ENCODE measurements at places on chromosomes 13 and 19.

- no peak for DNase-seq
These were observed 9.6 kb downstream of the PLPPR3 start for GRCh38 chr19:812049-812746.

DNA sequence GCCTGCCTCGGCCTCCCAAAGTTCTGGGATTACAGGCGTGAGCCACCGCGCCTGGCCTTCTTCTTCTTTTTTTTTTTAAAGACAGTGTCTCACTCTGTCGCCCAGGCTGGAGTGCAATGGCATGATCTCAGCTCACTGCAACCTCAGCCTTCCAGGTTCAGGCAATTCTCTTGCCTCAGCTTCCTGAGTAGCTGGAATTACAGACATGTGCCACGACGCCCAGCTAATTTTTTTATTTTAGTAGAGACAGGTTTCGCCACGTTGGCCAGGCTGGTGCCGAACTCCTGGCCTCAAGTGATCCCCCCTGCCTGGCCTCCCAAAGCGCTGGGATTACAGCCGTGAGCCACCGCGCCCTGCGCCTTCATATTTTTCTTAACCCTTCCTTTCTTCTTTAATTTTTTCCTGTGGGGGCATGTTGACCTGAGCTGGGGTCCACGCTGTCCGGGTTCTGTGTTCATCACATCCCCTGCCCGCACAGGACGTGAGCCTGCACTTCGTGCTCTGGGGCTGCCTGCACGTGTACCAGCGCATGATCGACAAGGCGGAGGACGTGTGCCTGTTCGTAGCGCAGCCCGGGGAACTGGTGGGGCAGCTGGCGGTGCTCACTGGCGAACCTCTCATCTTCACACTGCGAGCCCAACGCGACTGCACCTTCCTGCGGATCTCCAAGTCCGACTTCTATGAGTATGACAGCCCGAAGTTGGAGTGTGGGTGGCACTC lies 14.1 kb downstream of the PNPLA6 start:
- DNase-seq: no peak

DNA sequence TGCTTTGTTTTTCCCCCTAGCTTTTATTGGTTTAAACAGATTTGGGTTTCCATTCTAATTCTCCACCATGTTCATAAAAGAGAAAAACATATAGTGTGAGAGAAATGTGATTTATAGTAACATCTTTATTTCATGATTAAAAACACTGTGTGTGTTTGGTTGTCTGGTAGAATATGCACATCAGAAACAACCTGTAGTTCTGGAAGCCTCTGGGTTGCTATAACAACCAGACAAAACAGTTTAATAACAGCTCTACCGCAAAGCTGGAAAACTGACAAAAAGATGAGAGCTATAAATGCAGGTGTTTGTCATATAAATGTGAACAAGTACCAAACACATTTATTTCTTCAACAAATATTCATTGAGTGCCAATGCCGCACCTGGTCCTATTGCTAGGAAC lies 9.8 kb downstream of the KBTBD6 start:
- peak; percentile 6 for DNase-seq

GRCh38 chr19:14116918-14117578 lies 514 bp downstream of the PRKACA start:
- no peak for DNase-seq
